OCI-LY7 (cell line): ENCODE measurements at places on chromosomes 12 and 14. TPM values are rescaled to one million over a fixed set of nuclear protein-coding genes. Genes with fewer than 3 reads are reported as not detected.

DNA sequence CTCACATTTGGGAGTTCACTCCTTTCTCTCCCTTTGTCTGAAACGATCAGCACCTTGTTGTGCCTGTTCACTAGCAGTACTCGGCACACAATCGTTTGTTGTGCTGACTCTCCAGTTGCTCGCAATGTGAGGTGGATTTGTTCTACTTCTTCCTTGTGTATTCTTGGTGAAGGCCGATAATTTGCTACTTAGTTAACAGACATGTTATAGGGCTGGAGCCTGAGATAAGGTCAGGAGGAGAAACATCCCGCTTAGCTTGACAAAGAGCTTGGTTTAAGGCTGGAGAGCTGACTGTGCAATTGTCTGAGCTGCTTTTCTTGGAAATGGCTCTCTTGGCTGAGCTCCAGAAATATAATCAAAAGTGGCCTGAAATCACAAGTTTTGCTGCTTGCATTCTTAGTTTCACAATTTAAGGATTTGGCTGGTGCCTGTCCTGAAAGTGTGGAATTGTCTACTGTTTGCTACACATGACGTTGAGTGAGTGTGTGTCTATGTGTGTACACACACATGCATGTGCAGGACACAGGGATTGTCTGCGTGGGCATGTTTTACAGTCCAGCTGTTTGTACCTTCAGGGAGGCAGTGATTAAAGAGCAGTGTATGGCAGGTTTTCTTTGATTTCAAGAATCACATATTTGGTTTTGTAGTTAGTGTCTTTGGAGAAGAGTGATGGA lies 77.7 kb downstream of the ARF6 start:
- peak; percentile 48 for DNase-seq

- DNase-seq, result no peak
These were observed 504.9 kb upstream of the CCDC196 start for GRCh38 chr14:65981192-65981843.

DNA sequence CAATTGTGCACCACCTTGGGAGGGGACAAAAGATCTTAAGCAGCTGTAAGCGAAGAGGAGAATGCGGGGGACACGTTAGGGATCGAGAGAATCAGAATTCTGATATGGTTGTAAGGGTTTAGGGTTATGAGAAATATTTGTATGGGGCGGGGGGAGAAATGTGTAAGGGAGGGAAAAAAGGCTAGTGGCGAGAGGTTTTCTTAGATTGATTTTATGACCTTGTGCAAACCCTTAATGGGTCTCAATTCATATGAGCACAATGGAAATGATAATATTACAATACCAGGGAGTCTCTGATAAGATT lies 396 bp downstream of the NDUFA9 start:
- DNase-seq, result no peak

- DNase-seq, result no peak
These were observed 165.1 kb downstream of the DAD1 start for GRCh38 chr14:22423958-22424357.

NANOG gene
- not detected in 2 replicates for total RNA-seq

CISTR gene
- 1.3 and 3.2 TPM in 2 replicates for total RNA-seq

CEP170B gene
- total RNA-seq, result 0.09 and 0.10 TPM in 2 replicates

DNA sequence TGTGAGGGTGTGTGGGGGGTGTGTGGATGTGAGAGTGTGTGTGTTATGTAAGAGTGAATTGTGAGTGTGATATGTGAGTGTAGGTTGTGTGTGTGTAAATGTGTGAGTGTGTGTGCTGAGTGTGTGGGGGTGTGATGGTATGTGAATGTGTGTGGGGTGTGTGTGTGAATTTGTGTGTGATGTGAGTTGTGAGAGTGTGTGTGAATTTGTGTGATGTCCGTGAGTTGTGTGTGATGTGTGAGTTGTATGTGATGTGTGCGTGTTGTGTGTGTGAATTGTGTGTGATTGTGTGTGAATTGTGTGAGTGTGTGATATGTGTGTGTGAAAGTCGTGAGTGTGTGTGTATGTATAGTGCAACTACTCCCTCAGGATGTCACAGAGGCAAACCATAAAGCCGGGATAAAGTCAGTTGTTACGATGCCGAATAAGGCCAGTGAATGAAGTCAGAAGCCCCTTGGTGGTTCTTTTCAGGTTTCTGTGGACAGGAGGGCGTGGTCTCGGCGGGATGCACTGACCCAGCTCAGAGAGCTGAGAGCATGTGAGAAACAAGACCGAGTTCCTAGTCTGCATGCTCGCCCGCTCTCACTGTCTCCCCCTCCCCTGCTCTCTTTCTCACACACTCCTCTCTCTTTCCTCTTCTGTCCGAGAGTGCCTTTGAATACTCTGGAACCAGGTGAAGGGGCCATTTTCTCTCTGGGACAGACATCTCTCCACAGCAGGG lies 71.8 kb upstream of the MAX start:
- DNase-seq, result no peak
